M059J (cell line): ENCODE measurements at places on chromosomes 6 and 20. TPM values are rescaled to one million over a fixed set of nuclear protein-coding genes. Genes with fewer than 3 reads are reported as not detected.
A peak's percentile ranks its signal among the peaks of the same experiment; 100 is the strongest.

Gene TNFRSF21
- 26.8 and 41.3 TPM in 2 replicates for total RNA-seq

Gene BTN1A1
- 0.10 TPM in 1 of 2 replicates, not detected in the other for total RNA-seq

DNA sequence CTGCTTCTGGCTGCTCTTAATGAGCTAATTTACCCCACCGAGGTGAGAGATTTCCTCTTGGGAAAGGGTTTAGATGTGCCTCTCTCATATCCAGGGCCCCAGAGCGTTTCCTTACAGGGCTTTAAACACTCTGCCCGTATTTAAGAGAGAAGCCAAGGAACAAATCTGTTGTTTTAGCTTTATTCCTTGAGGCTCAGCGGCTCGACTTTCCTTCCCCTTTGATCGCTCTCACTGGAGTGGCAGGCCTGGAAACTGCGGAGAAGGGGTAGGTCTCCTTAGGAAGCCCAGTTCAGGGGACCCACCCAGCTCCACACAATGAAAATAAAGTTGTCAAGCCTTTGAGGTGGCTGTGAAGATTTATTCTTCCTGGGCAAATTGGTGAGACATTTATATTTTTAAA is 132.0 kb upstream of the JAG1 start:
- no peak for DNase-seq

DNA sequence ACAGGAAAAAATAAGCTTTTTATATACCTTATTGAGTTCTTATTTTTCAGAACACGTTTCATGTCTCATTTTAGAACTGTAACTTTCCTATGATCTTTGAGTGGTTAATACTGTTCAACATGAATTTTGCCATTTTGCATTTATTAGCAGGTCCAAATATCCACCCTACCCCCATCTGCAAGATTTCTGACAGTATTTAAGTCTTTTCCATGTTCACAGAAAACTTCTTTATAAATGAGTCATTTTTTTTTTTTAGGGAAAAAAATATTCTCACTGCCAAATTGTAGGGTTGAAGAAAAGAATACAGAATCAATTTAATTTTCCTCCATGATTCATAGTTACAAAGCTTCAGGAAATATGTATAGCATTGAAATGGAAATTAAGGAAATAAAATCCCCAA is 101.8 kb downstream of the COL21A1 start:
- peak; percentile 24 for DNase-seq

GRCh38 chr20:34179637-34180360 is 61.4 kb upstream of the ASIP start:
- peak; percentile 9 for DNase-seq

GRCh38 chr6:45448417-45449389 is 71.0 kb upstream of the SUPT3H start:
- peak; percentile 43 for DNase-seq

- no peak for DNase-seq
Measured at GRCh38 chr6:110812719-110813118, 2.5 kb downstream of the CDK19 start.

DNA sequence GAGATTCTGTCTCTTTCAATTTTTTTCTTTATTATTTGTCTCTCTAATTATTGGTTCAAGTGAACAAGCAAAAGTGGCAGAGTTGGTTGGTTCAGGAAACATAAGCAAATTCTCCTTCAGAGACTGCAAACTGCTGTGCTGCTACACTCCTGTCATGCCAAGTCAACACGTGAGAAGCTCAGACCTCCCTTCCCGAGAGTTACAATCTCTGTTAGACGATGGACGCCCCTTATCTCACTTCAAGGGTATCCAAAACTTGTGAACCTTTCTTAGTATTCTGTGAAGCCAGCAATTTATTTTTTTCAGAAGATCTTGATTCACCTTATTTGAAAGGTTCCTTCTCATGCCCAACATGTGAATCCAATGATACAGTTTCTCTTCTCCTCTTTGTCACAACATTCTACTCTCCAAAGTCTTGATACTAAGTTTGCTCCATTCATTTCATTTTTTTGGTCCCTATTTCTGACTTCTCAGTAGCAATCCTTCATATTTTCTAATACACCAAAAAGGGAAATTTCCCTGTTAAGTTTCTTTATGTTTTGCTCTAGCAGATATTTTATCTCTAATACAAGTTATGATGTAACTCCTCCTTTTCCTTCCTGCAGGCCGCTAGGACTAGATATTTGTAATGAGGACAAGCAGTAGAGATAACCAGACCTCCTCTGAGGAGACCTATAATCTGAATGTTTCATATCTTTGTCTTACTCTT is 448.8 kb upstream of the CITED2 start:
- no peak for DNase-seq

GRCh38 chr6:113362301-113363047 is 494.7 kb upstream of the MARCKS start:
- DNase-seq: peak; percentile 95
